Activated naive CD8-positive, alpha-beta T cell treated with anti-CD3 and anti-CD28 coated beads, Interleukin-2, amount 50 U/mL, for 16 hours (primary cell): ENCODE measurements at places on chromosomes 12 and 14.

DNA sequence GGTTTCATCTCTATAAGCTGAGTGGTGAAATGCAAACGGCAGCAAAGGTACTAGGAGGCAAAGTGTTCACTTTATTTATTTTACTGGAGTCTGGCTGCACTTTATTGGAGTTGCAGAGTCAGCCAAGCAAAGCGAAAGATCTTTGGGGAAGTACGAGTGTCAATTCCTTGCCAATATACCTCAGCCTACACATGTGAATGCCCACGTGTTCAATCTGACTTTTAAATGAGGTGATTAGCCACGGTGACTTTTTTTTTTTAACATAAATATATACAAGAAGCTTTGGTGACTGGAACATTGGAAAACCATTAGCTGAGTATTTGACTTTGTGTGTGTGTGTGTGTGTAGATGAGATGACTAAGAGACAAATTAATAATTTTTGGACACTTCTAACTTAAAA, 178.8 kb downstream of the NTS start:
- DNase-seq: no peak

- DNase-seq: no peak
Observed at GRCh38 chr14:32363761-32364160, 34.7 kb downstream of the AKAP6 start.

DNA sequence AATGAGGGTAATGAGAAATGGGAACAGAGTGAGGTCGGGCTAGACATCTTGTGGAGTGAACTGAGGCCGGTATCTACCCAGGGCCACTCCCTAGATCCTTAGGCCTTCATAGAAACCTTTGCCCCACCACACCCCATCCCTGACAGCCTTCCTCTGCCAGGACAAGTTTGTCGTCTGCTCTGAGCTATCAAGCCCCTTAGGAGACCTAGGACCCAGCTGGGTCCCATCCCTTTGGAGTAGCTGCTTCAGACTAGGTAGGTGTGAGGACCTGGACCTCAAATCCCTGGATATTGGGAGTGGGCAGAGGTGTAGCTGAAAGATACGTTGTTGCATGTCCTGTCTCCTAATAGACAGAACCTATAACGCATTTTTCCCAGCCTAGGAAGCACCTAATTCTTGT, at the start of gene TMEM253:
Gene TMEM253, plus strand, starts transcription at position 136 of the 400 bp plus-strand sequence. CDS start 278 bp downstream, outside the sequence.
- DNase-seq: no peak

DNA sequence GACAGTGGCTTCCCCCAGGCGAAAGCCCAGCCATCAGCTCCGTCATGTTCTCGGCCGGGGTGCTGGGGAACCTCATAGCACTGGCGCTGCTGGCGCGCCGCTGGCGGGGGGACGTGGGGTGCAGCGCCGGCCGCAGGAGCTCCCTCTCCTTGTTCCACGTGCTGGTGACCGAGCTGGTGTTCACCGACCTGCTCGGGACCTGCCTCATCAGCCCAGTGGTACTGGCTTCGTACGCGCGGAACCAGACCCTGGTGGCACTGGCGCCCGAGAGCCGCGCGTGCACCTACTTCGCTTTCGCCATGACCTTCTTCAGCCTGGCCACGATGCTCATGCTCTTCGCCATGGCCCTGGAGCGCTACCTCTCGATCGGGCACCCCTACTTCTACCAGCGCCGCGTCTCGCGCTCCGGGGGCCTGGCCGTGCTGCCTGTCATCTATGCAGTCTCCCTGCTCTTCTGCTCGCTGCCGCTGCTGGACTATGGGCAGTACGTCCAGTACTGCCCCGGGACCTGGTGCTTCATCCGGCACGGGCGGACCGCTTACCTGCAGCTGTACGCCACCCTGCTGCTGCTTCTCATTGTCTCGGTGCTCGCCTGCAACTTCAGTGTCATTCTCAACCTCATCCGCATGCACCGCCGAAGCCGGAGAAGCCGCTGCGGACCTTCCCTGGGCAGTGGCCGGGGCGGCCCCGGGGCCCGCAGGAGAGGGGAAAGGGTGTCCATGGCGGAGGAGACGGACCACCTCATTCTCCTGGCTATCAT, 663 bp downstream of the PTGER2 start:
- no peak for DNase-seq

DNA sequence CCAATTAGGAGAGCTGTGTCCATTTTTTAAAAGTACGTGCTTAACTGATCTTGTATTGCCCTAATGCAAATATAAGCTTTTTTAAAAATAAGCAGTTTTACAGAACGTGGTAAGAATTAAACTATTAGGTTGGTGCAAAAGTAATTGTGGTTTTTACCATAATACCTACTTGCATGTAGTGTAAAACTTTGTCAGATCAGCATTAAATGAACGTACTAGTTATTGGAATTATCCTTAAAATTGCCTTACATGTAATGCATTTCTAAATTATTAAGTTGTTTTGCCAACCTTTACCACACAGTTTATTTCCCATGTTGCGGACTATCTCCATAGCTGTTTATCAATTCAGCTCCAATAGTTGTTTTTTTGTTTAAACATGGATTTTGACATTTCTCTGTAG, 10.9 kb downstream of the CAND1 start:
- DNase-seq: no peak

- DNase-seq: no peak
Observed at GRCh38 chr14:36256126-36256801, 64.2 kb downstream of the MBIP start.

DNA sequence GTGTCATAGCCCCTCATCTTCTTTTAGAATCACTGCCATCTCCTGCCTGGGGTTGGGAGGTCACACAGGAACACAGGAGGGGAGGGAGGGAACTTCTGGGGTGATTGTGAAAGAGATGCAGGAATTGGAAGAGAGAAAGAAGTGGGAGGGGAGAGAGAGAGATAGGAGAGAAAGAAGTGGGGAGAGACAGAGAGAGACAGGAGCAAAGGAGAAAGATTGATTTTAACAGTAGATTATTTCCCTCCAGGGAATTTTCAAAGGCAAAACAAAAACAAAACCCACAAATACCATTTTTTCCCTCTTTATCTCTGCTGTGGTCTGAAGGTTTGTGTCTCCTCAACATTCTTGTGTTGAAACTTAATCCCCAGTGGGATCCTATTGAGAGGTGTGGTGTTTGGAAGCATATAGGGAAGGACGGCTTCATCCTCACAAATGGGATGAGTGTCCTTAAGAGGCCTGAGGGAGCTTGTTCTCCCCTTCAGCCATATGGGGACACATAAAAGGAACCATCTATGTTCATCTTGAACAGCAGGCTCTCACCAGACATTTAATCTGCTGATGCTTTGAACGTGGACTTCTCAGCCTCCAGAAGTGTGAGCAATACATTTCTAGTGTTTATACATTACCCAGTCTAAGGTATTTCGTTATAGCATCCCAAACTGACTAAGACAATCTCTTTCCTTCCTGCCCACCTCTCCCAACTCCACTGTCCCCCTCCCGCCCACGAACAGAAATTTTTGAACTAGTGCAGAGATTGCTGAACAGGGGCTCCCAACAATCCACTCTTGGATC, 134.9 kb upstream of the MAX start:
- DNase-seq: no peak

DNA sequence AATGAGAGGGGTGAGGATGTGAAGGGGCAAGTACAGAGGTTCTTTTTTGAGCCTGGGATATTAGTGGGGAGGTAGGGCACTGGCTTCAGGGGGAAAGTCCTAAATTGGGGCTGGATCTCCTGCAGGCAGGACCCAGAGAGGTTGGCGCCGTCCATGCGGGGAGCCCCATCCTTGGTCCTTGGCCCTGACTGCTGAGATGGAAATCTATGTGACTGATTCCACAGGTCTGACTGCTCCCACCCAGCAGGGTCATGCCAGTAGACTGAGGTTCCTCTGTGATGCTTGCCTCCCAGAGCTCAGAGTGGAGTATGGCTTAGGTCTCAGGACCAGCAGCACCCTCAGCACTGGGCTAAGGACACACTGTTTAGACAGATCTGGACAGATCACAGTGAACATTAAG, 988.6 kb upstream of the TMEM132C start:
- DNase-seq: no peak

- DNase-seq: no peak
Observed at GRCh38 chr12:2833327-2833726, 1.5 kb downstream of the NRIP2 start.

- DNase-seq: no peak
Observed at GRCh38 chr12:121575952-121576625, 4.7 kb downstream of the KDM2B start.

GRCh38 chr14:59768855-59769375, 101.7 kb downstream of the RTN1 start:
- DNase-seq: no peak

- DNase-seq: no peak
Observed at GRCh38 chr14:90087433-90087832, 25.6 kb downstream of the KCNK13 start.

DNA sequence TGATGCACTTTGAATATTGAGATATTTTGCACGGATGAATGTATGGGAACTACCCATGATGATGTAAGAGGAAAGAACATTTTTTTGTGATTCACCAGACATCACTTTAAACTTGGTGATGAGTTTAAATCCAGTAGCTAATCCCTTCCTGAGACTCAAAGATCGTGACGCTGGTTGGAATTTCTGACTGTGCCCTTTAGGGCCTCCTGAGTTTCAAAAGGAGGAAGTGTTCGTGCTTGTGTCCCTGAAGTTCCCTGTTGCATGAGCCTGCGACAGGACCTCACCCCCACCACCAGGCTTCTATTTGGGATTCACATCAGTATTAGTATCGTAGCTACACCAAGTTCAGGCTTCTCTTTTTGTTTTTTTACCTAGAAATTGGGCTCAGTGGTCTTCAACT, 18.6 kb upstream of the RIN3 start:
- DNase-seq: no peak

- no peak for DNase-seq
Observed at GRCh38 chr12:51465491-51465890, 40.9 kb downstream of the SLC4A8 start.

DNA sequence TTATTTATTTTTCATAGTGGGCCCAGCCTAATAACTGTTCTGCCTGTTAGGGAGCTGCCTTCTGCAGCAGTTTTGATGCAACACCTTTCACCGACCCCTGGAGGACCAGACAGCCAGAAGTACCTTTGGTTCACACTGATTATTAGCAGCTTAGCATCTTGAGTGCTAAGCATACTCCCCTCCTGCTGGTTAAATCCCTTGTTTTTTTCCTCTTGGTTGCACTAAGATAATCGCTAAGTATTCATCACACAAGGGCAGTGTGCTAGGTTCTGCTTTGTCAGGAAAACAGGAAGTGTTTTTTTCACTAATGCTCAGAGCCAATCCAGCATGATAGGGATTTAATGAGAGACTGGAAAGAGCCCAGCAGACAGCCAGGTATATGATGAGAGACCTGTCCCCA, 437.0 kb downstream of the FUT8 start:
- DNase-seq: no peak

- no peak for DNase-seq
Observed at GRCh38 chr12:52755533-52755932, 21.6 kb downstream of the KRT76 start.

DNA sequence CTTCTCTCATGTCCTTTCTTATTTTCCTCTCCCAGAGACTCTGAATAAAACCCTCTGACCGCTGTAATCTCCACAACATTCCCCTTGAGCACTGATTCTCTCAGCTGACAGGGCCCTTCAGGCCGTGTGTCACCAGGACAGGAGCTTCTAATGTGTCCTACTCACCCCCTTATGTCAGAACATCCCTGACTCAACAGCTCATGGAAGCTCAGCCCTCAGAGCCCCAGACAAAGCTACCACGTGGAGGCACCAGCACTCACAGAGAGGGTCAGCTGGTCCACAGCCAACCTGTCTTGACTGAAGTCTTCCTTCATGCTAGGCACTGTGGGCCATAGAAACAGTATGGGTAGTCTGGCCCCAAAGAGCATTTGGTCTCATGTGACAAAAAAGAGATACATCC, 49.8 kb downstream of the SMUG1 start:
- DNase-seq: no peak

- DNase-seq: no peak
Observed at GRCh38 chr12:130073721-130074120, 88.5 kb upstream of the FZD10 start.

DNA sequence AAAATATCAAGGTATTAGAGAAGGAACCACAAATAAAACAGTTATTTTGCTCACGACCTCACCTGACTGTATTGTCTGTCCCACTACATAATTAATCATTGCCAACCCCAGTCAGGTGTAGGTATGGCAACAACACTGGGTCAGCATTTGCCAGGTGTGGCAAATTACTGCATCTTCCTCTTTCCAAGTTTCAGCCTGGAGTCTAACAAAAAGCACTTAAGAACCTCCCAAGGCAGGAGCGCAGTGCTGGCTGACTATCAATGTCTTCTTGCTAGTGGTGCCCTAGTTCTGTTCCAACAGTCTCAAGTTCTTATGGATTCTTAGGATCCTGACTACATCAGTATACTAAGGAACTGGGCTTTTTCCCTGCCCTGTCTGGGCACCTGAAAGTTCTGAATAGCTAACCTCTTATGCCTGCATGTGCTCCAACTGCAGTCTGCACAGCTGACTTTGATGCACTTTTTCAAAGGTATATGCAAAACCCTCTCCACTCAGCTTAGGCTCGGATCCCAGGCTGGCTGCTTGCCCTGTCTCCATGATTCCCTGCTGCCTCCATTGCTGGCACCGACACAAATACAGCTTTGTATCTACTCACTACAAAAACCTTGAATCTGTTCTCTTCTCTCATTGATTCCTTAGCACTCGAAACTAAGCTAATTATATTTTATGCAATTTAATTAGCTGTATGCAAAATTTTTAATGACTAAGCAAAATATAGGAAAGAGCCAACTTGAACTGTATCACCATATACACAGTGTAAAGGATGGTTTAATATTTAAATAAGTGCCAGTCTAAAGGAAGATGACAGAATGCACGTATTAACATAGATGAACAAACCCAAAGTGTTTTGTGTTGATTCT, 113.3 kb downstream of the PRKD1 start:
- DNase-seq: no peak

DNA sequence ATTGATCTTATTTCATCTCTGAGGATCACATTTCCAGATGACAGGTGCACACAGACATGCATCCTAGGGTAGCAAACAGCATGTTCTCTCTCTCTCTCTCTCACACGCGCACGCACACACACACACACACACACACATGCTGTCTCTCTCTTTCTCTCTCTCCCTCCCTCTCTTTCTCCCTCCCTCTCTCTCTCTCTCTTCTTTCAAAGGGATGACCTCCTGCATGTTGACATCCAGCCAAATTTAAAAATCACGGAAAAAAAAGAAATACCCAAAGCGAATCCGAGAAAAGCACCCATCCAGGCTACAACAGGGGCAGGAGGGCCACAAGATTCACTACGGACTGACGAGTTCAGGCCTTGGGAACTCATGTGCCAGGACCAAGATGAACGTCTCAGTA, 2.3 kb downstream of the KSR2 start:
- no peak for DNase-seq

- no peak for DNase-seq
Observed at GRCh38 chr12:117404940-117405339, 43.5 kb upstream of the NOS1 start.

DNA sequence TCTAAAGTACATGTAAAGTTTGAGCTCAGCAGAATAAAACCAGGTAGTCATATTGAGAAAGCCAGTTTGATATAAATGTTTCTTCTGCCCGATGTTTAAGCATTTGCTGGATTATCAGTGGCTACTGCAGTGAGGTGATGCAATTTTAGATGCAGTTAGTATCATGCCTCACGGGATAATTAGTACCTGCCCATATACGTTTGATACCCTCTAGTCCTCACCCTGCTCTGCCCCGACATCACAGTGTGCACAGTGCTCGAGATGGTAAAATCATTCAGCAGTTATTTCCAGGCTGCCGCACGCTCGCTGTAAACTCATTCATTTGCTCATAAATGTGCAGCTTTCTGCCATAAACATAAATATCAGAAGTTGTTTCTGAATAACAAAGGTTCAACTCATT, 152.7 kb downstream of the PELI2 start:
- DNase-seq: no peak
